ENCODE measurements at places on chromosomes 3 and 15.

GRCh38 chr15:49361370-49361769 is 61.7 kb upstream of the FGF7 start:
- DNase-seq = no peak

DNA sequence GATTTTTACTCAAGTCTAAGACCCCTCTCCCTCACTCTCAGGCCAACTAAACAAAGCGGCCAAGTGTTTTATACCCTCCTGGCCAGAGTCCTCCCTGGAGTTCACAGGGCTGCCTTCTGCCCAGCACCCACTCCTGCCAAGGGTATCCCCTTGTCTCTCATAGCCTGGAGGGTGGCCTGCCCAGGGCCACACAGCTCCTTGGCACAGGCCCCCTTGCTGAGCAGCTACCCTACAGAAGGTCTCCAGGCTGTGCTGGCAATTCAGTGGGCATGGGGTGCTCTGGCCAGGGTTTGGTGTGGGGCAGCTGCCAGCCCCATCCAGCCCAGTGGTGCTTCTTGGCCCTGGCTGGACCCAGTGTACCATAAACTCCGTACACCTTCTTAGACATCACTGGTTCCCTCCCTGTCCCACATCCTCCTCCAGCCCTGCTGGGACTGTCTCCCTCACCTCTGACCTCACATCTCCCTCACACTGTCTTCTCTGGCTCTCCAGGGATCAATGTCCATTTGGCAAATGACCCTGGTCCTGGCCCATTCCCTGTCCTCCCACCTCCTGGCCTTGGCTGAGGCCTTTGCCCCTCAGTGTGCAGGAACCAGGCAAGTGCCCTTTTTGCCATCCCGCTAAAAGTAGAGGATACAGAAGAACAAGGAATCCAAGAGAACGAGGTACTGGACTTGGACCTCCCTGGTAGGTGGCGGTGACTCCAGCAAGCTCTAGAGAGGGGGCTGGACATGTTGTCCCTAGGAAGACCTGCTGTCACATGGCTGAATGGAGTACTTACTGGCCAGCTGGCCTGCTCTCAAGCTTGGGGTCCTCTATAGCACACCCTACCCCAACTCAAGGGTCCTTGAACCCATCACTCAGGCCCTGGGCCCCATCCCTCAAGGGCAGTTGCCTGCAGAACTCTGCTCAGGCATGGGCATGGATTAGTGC is 50.0 kb upstream of the TRPM1 start:
- DNase-seq = no peak

- DNase-seq = no peak
Observed at GRCh38 chr3:42686832-42687650, 1.7 kb downstream of the KLHL40 start.

- DNase-seq = no peak
Observed at GRCh38 chr3:141294848-141295247, 63.2 kb downstream of the PXYLP1 start.

DNA sequence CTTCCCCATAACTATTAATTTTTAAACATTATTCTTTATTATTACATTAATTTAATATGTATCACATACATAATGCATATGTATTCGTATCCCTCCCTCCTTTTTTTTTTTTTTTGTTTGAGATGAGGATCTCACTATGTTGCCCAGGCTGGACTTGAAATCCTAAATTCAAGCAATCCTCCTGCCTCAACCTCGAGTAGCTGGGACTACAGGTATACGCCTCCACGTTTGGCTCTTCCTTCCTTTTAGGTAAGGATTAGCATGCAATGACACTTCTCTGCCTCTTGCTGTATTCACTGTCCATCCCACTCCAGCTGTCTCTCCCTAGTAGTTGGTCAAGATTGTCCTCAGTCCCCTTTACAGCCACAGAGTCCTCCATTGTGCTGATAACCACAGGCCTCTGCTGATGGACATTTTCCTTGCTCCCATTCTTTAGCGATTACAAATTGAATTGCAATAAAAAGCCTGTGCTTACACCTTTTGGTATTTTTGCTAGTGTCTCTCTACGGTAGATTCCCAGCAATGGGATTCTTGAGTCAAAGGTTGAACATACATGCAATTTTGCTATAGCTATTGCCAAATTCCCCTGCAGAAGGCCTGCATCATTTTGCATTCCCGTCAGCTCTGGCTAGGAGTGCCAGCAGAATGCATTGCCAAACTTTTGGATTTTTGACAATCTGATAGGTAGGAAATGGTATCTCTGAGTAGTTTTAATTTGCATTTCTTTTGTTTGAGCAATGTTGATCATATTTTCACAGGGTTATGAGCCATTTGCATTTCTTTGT is 156.6 kb downstream of the SMAD6 start:
- DNase-seq = no peak

GRCh38 chr3:176037636-176038035 is 1159.6 kb downstream of the TBL1XR1 start:
- no peak for DNase-seq

DNA sequence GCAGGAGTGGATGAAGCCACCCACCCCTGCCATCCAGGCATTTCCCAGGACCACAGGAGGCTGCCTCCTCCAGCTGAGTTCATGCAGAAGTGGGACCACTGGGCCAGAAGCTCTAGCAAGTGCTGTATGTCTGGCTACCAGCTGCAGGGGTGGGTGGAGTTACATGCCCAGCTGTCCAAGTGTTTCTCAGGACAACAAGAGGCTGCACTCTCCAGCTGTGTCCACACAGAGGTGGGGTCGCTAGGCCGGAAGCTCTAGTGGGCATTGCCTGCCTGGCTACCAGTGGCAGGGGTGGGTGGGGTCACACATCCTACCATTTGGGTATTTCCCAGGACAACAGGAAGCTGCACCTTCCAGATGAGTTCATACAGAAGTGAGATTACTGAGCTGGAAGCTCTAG is 234.0 kb upstream of the PPP2R3A start:
- DNase-seq = no peak

- peak; percentile 83 for DNase-seq
Observed at GRCh38 chr3:149333176-149333859, at the start of gene TM4SF18. TSS of gene TM4SF18 (minus strand) at chr3:149333636. CDS start at chr3:149333382, 254 bp downstream.

GRCh38 chr3:131370935-131371687 is 10.5 kb upstream of the NUDT16 start:
- no peak for DNase-seq

DNA sequence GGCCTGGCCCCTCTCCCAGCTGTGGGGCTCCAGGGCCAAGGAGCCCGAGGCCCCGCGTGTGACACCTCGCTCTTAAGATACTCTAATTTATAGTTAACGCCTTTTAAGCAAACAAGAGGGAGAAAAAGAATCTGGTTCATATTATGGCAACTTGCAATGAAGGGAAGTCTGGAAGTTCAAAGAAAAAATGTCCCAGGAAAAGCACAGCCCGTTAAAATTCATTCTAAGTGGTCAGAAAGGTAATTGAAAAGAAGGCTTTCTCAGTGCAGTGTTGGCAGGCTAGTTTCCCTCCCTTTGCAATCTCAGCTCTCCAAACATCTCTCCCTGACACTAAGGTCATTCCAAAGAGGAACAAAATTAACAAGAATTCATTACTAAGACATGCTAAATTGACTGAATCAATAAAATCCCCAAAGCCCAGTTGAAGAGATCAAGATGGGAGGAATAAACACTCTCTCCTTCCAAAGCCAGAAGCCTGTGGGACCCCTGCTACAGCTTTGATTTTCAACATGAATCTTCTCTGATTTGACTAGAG is 339.3 kb downstream of the THSD4 start:
- no peak for DNase-seq

DNA sequence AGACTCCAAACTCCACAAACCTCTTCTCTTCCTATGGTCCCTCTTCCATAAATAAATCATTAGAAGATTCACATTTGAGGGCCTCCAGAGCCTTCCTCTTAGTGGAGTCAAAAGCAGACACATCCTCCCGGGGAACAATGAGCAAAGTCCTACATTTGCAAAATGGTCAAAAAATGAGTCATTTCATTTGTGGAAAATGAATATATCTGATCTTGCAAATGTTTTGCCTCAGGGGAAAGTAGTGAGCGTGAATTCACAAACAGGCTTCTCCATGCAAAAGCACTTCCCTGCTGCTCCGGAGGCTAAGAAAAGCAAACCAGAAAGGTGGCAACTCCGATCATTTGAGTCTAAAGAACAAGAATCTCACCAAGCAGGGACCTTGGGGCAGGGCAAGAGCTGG is 86.7 kb upstream of the IQSEC1 start:
- no peak for DNase-seq

- DNase-seq = peak; percentile 94
Observed at GRCh38 chr3:107927361-107928083, 163.3 kb downstream of the CD47 start.

DNA sequence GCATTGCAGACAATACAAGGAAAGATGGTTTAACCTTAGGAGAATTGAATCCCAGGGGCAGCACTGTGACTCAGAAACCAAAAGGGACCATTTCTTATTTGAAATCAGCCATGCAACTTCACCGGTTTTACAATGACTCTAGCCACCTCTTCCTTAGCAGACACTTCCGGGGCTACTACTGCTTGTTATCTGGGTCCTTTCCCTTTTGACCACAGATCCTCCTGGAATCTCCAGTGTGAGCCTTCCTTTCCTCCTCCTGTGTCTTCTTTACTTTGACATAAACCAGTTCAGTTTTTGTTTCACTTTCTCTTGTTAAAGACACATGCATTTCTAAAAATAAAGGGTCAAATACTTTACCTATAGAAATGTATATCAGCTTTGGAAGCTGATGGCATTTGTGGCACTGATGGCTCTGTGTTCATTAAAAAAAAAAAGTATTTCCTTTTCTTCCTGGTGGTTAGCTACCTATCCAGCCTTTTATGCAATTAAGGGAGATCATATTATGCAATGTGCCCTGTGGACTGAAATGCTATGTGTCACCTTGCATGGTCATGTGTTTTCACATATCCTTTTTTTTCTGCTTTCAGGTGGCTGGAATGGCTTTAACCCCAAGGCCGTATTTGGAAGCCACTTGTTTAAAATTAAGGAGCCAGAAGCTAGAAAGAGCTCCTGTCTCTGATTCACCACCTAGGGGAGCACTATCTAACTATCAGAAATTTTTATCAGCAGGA is 296.2 kb downstream of the CHL1 start:
- no peak for DNase-seq

- DNase-seq = no peak
Observed at GRCh38 chr3:190886945-190887344, 24.5 kb upstream of the GMNC start.

- DNase-seq = no peak
Observed at GRCh38 chr3:126711121-126711760, 7.2 kb downstream of the CHCHD6 start.

GRCh38 chr3:4350789-4351163 is 47.6 kb downstream of the SETMAR start:
- DNase-seq = peak; percentile 85

DNA sequence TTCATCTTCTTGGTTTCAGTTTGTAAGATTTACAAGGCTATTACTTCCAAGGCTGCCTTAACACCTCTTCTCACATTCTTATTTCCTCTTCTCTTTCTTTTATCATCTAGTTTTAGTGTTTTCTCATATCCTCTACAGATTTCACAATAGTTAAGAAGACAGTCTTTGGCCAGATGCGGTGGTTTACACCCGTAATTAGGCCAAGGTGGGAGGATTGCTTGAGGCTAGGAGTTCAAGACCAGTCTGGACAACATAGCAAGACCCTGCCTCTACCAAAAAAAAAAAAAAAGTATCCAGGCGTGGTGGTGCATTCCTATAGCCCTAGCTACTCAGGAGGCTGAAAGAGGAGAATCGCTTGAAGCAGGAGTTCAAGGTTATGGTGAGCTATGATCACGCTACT is 3.5 kb upstream of the ALDH1A2 start:
- DNase-seq = no peak

- DNase-seq = no peak
Observed at GRCh38 chr3:16568115-16568514, 37.1 kb downstream of the DAZL start.

DNA sequence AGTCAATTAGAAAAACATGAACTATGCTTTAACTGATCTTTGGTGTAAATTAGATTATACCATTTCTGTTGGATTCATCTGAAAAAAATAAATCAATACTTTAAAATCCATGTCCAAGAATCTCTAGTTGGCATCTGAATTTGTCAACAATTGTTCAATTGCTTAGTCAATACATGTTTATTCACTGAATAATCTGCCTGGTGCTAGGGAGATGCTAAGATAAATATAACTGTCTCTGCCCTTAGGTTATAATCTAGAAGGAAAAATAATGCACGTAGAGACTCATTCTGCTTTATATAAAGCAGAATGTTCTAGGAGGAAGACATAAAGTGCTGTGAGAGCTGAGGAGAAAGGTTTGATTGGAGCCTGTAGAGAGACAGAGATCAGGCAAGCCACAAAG is 537.2 kb upstream of the IL12A start:
- DNase-seq = no peak

GRCh38 chr15:97168704-97169475 is 791.6 kb upstream of the ARRDC4 start:
- DNase-seq = no peak

- peak; percentile 45 for DNase-seq
Observed at GRCh38 chr3:198080521-198081384, 120.7 kb downstream of the LMLN start.

DNA sequence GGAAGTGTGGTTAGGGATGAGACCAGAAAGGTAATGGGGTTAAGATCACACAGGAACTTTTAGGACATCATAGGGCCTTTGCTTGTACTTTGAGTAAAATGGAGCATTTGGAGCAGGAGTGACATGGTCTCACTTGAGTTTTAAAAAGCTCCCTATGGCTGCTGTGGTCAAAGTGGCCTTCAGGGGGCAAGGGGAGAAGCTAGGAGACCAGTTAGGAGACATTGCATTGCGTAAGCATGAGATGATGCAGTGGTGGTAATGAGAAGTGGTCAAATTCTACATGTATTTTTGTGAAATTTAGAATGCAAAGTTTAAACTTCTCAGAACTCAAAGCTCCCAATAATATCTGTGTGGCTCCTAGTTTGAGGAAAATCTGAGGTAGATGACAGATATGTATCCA is 27.9 kb downstream of the MED12L start:
- DNase-seq = no peak

DNA sequence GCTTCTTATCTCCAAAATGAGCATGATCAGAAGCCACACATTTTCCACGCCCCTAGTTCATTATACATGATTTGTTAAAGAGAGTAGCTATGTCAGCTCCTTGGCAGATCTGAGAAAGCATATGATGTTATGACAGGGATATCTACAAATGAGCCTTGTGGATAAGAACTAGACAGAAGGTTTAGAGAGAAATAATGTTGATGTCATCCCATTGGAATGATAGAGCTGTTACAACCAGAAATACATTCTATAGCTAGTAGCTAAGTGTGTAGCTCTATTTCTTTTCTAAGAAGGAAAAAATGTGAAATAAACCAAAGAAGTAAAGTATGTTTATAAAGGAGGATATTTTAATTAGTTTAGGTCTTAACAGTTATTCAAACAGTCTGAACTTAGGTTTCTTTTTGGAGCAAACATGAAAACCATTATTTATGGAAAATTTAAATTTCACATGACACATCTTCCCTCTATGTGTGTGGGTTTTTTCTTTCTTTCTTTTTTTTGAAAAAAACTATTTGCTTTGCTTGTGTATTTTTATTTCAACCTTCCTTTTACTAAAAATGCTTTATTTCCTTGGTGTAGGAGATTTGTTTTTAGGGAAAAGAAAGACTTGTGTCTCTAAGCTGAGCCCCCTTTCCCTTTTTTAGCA is 167.7 kb downstream of the GHSR start:
- no peak for DNase-seq
